Esophagus squamous epithelium (tissue), 5 donors: ENCODE measurements at places on chromosomes 6 and 20.

GRCh38 chr6:73325656-73326055 lies 28.4 kb downstream of the DPPA5 start:
- no peaks in the 10 kb centered on the region for H3K27me3 ChIP-seq
- no peak for DNase-seq
- H3K4me3 ChIP-seq = no peak overlapping the region
- no peak overlapping the region for H3K27ac ChIP-seq

- peaks cover 67% of the 10 kb centered on the region for H3K4me1 ChIP-seq
- H3K27me3 ChIP-seq = no peaks in the 10 kb centered on the region
- H3K27ac ChIP-seq = peak overlapping the region; percentile 94
- H3K36me3 ChIP-seq = peaks cover 4% of the 10 kb centered on the region
- H3K4me3 ChIP-seq = no peak overlapping the region
Measured at GRCh38 chr6:31658158-31658688, 2.4 kb downstream of the C6orf47 start.

GRCh38 chr6:33638556-33638955 lies 17.4 kb downstream of the ITPR3 start:
- DNase-seq = no peak
- H3K27ac ChIP-seq = no peak overlapping the region
- no peaks in the 10 kb centered on the region for H3K36me3 ChIP-seq
- H3K4me3 ChIP-seq = no peak overlapping the region
- H3K27me3 ChIP-seq = no peaks in the 10 kb centered on the region

GRCh38 chr20:3039426-3039825 lies 4.0 kb upstream of the GNRH2 start:
- H3K27me3 ChIP-seq = no peaks in the 10 kb centered on the region
- peaks cover 67% of the 10 kb centered on the region for H3K36me3 ChIP-seq

GRCh38 chr6:125904871-125905270 lies 51.7 kb upstream of the HINT3 start:
- no peaks in the 10 kb centered on the region for H3K27me3 ChIP-seq
- H3K36me3 ChIP-seq = peaks cover under 1% of the 10 kb centered on the region
- DNase-seq = no peak
- H3K27ac ChIP-seq = no peak overlapping the region
- no peak overlapping the region for H3K4me3 ChIP-seq
- no peaks in the 10 kb centered on the region for H3K4me1 ChIP-seq

- no peaks in the 10 kb centered on the region for H3K4me1 ChIP-seq
- no peak overlapping the region for H3K4me3 ChIP-seq
- DNase-seq = no peak
- no peak overlapping the region for H3K27ac ChIP-seq
- H3K27me3 ChIP-seq = no peaks in the 10 kb centered on the region
Measured at GRCh38 chr20:36279776-36280175, 26.4 kb upstream of the DLGAP4 start.

GRCh38 chr6:46044881-46045617 lies 29.4 kb upstream of the CLIC5 start:
- DNase-seq = no peak
- no peak overlapping the region for H3K4me3 ChIP-seq
- no peaks in the 10 kb centered on the region for H3K36me3 ChIP-seq
- H3K27me3 ChIP-seq = no peaks in the 10 kb centered on the region
- no peak overlapping the region for H3K27ac ChIP-seq

GRCh38 chr6:120056085-120056484 lies 706.5 kb upstream of the MAN1A1 start:
- no peaks in the 10 kb centered on the region for H3K4me1 ChIP-seq
- DNase-seq = no peak
- H3K4me3 ChIP-seq = no peak overlapping the region

DNA sequence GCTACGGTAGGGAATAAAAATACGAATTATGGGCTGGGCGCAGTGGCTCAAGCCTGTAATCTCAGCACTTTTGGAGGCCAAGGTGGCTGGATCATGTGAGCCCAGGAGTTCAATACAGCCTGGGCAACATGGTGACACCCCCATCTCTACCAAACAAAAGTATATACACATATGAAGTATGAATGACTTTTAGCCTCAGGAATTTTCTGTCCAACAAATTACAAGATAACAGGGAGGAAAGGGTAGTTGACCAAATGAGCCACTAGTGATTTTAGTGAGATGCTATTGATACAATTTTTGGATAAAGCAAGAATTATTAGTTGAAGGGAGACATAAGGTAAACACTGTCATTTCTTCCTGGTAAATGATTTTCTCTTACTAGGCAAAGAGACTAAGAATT lies 328.2 kb downstream of the SYNE1 start:
- peaks cover 37% of the 10 kb centered on the region for H3K36me3 ChIP-seq
- H3K27ac ChIP-seq = no peak overlapping the region
- no peaks in the 10 kb centered on the region for H3K4me1 ChIP-seq
- no peak for DNase-seq
- H3K27me3 ChIP-seq = no peaks in the 10 kb centered on the region

DNA sequence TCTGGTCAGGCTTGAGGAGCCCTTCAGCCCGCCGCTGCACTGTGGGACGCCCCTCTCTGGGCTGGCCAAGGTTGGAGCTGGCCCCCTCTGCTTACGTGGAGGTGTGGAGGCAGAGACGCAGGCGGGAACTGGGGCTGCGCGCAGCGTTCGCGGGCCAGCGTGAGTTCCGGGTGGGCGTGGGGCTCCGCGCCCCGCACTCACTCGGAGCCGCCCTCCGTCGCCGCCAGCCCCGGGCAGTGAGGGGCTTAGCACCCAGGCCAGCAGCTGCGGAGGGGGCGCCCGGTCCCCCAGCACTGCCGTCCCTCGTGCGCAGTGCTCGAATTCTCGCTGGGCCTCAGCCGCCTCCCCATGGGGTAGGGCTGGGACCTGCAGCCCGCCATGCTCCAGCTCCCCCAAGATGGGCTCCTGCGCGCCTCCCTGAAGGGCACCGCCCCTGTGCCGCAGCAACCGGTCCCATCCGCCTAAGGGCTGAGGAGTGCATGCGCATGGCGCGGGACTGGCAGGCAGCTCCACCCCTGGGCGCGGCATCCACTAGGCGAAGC lies 695.9 kb downstream of the EPHA7 start:
- H3K27me3 ChIP-seq = no peaks in the 10 kb centered on the region
- no peak overlapping the region for H3K4me3 ChIP-seq

- H3K4me1 ChIP-seq = peaks cover 41% of the 10 kb centered on the region
- no peak for DNase-seq
- peaks cover 10% of the 10 kb centered on the region for H3K27me3 ChIP-seq
- H3K36me3 ChIP-seq = peaks cover 45% of the 10 kb centered on the region
Measured at GRCh38 chr20:62813588-62813987, 3.3 kb upstream of the COL9A3 start.

DNA sequence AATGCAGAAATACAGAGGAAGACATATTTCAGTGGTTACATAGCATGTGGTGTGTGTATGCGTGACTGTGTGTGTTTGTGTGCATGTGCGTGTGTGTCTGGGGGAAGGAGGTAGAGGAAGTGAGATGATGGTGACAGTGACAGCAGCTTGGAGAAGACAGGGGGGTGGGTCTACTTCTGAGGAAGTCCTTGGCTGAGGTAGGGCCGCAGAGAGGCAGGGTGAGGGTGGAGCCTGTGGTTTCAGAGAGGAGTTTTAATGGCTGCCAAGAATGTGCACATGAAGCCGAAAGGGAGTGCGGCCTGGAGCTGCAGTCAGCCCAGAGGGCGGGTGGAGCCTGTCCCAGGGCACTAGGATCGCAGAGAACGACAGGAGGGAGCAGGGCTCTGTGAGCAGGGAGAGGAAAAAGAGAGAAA lies 22.7 kb upstream of the RNF24 start:
- peak; percentile 34 for DNase-seq
- no peak overlapping the region for H3K4me3 ChIP-seq
- H3K27me3 ChIP-seq = no peaks in the 10 kb centered on the region
- H3K36me3 ChIP-seq = no peaks in the 10 kb centered on the region

DNA sequence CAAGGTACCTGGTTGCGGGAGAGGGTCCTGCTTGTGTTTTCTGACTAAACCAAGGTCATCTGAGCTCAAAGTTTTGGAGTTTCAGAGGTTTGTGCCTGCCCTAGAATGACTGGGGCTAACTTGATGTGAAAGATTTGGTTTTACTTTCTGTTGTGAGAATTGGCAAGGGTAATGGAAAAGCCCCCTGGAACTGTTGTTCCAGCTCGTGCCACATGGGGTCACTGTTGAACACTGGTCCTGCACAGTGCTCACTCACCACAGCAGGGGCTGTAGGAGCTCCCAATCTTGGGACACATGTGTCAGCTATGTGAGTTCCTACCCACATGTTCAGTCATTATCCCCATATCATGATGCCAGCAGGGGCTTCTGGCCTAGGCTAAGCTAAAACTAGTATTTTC lies 6.5 kb downstream of the TGM6 start:
- no peak overlapping the region for H3K4me3 ChIP-seq
- no peaks in the 10 kb centered on the region for H3K36me3 ChIP-seq
- no peak overlapping the region for H3K27ac ChIP-seq
- no peaks in the 10 kb centered on the region for H3K4me1 ChIP-seq
- peaks cover 34% of the 10 kb centered on the region for H3K27me3 ChIP-seq

DNA sequence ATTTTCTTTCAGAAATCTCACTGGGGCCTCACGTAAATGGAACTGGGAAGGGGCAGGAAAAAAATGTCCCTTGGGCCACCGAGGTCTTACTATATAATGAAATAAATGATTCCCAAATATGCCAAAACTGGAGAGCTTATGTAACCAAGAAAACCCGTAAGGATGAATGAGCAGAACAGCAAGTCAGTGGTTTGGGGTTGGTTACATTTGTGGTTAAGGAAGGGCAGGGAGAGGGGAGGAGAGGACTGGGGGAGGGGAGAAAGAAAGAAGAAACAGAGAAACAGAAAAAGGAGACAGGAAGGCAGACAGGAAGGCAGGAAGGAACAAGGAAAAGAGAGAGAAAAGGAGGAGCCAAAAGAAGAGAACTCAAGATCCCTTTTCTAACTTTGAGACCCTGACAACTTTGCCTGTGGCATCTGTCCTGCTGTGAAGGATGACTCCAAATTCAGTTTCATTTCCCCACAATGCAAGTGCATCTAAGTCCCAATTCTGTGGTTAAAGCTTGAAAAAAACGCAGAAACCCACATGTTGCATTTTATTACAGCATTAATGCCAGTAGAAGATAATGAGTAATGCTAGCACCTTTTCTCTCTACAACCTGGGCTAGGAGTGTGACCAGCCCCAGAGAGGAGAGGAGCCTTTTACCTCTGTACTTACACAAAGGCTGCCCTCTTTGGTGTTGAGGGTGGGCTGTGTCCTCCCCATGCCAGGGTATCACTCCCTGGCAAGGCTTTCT lies 10.8 kb upstream of the ARMC2 start:
- no peaks in the 10 kb centered on the region for H3K4me1 ChIP-seq
- no peak overlapping the region for H3K27ac ChIP-seq
- no peaks in the 10 kb centered on the region for H3K36me3 ChIP-seq
- H3K27me3 ChIP-seq = no peaks in the 10 kb centered on the region
- DNase-seq = no peak

DNA sequence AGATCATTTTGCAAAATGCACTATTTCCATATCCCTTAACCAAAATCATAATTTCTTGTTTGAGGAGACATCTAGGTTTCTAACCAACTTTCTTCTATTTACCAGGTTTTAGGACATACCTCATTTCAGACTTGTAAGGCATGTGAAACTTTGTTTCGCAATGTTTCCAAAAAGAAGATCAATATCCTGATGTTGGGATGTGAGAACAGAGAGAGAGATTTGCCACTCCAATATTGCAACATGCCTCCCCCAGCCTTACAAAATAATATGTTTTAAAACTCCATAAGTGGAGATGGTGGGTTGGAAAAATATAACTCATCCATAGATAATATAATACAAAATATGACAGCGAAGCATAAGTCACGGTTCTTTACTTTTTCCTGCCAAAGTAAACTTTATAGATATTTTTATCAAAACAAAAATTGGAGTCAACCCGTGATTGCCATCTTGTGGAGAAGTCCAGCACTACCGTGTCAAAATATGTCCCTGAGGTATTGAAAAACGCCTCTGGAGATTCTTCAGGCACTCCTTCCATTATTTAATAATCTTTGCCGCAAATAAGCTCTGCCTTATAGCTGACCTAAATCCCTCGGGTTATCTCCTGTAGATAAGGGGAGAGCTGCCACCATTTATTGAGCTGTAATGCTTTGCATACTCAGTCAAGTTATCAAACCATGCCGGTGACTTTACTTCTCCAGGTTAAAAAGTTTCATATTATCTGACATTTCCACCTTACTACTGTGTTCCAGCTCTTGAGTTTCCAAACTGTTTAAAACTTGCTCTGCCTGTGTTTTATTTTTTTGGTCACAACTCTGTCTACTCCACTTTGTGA lies 534.2 kb downstream of the HACE1 start:
- no peak for DNase-seq
- no peaks in the 10 kb centered on the region for H3K27me3 ChIP-seq
- no peaks in the 10 kb centered on the region for H3K36me3 ChIP-seq
- H3K4me3 ChIP-seq = no peak overlapping the region
- no peak overlapping the region for H3K27ac ChIP-seq

DNA sequence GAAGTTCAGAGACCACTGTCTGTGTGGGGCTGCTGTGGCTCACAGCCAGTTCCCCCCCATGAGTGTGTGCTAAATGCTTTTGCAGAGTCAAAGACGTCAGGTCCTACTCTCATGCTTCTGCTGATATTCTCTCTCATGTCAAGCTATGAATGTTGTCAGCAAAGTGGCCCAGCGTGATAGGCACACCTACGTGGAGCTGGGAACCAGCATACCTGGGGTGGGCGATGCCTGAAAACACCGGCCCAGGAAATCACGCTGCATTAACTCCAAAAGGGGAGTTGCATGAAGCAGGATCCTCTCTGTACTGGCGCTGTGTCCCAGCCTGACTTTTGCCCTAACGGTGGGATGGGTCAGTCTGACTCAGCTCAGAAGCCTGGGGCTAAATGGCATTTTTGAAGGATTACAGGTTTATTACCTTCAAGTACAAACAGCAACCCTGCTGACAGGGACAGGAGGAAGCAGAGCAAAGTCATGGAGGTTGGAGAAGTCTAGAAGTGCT lies 9.0 kb upstream of the MRPS10 start:
- no peaks in the 10 kb centered on the region for H3K27me3 ChIP-seq
- H3K4me3 ChIP-seq = no peak overlapping the region
- peak overlapping the region; percentile 90 for H3K27ac ChIP-seq
- no peak for DNase-seq
- H3K4me1 ChIP-seq = peaks cover 83% of the 10 kb centered on the region
- H3K36me3 ChIP-seq = no peaks in the 10 kb centered on the region

DNA sequence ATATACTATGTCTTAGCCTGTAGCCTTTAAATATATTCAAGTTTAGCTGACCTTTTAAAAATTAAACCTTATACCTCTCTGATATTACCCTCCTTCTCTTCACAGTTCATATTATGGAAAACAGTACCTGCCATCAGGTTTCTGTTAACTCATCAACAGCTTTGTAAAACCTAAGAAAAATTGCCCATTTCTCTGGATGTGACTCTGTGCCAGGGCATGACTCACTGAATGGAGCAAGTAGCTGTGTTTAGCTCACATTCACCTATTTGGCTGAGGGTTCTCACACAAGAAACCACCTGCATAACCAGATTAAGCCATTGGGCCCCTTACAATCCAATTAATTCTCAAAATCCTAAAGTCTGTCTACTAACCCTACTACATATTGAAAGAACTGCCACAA lies 678.8 kb upstream of the MARCKS start:
- H3K4me1 ChIP-seq = no peaks in the 10 kb centered on the region
- no peak overlapping the region for H3K27ac ChIP-seq
- no peaks in the 10 kb centered on the region for H3K36me3 ChIP-seq
- H3K4me3 ChIP-seq = no peak overlapping the region
